ENCODE measurements at places on chromosomes 4 and X.

DNA sequence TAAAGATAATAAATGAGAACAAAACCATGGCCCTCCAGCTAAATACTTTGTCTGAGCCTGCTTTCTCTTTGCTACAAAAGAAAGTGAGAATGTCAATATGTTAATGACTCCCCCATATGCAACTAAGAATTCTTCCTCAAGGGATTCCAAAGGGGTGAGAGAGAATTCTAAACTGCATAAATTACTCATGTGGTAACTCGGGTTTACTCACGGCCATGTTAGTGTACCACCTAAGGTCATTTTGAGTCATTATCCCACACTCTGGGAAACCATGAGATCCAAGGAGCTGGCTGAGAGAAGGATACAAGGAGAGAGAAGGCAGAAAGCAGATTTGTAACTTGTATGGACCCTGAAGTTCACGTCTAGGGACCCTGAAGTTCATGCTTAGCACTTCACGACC lies 190.3 kb downstream of the DHX15 start:
- DNase-seq = no peak

GRCh38 chrX:86002076-86002896 lies 45.1 kb downstream of the CHM start:
- DNase-seq = no peak

DNA sequence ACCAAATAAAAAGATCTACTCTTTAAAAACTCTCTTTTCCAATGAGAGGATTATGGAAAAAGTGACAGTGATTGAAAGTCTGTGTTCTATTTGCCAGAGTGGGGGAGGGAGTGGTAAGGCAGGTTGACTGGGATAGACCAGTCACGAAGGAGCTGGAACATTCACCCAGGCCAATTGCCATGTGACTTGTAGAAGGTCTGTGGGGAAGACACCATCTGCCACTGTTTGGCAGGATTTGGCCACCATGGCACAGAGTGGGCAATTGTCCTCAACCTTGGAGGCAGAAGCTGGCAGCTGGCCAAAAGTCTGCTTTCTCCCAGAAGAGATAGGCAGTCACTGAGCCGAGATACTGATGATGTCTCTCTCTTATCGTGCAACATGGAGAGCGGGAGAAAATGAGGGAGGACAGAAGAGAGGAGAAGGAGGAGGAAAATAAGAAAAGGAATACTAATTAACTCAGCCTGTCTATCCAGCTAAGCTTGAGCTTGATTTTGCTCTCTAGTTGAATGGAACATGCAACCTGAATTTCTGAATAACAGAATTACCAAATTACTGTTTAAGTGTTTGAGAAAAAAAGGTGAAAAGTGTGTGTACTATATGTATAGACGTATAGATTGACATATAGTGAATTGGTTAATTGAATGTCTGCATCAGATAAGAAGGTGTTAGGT lies 267.1 kb downstream of the ARHGAP24 start:
- no peak for DNase-seq

- DNase-seq = no peak
Measured at GRCh38 chr4:138317175-138317748, 75.1 kb upstream of the SLC7A11 start.

- DNase-seq = no peak
Measured at GRCh38 chrX:2679534-2680485, 11.3 kb upstream of the CD99 start.

DNA sequence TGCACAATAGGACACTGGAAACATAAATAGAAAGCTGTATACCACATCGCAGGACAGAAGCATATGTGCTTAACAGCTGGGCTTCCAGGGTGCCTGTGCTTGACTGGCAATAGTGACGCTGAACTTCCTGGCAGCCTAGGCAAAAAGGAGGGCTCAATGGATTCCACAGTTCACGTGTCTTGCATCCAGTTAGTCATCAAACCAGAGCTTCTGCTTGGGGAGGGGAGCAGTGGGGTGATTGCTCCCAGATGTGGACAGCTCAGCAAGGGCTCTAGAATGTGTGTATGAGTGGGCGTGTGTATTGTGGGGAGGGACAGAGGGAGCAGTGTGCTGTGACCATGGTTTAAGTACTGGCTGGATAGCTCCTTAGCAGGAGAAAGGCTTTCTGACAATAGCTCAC lies 2.3 kb downstream of the PRRG3 start:
- DNase-seq = no peak

- DNase-seq = no peak
Measured at GRCh38 chrX:148658115-148658730, 157.8 kb downstream of the AFF2 start.

DNA sequence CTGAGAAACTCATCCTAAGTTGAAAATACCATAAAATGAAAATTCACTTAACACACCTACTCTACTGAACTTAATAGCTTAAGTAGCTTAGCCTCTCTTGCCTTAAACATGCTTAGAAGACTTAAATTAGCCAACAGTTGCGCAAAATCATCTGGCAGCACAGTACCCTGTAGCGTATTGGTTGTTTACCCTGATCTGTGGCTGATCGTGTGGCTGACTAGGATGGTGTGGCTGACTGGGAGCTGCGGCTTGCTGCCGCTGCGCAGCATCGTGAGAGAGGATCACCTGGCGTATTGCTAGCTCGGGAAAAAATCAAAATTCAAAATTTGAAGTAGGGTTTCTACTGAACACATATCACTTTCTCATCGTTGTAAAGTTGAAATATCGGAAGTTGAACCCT lies 6.3 kb downstream of the RUFY3 start:
- no peak for DNase-seq

GRCh38 chrX:40843643-40844042 lies 108.3 kb upstream of the MED14 start:
- DNase-seq = no peak

DNA sequence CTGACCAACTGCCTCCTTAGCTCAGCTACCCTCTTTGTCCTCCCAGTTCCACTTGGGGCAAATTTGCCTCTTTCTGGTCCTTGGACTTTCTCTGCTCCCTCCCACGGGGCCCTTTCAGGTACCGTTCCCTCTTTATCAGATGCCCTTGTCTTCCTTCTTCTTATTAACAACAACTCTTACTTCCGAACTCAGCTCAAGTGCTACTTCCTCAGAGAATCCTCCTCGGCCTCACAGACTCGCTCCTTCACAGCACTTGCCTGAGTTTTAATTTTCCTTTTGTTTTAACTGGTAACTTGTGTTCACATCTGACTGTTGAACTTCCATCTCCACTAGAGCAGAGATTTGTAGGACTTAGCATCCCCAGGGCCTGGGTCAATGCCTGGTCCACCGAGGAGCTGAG lies 85.7 kb downstream of the CLNK start:
- DNase-seq = no peak

GRCh38 chrX:22445880-22446279 lies 173.2 kb downstream of the CBLL2 start:
- DNase-seq = no peak

- no peak for DNase-seq
Measured at GRCh38 chrX:28550331-28550872, 36.8 kb upstream of the IL1RAPL1 start.

- DNase-seq = no peak
Measured at GRCh38 chr4:32417113-32417704, 1697.0 kb downstream of the PCDH7 start.

DNA sequence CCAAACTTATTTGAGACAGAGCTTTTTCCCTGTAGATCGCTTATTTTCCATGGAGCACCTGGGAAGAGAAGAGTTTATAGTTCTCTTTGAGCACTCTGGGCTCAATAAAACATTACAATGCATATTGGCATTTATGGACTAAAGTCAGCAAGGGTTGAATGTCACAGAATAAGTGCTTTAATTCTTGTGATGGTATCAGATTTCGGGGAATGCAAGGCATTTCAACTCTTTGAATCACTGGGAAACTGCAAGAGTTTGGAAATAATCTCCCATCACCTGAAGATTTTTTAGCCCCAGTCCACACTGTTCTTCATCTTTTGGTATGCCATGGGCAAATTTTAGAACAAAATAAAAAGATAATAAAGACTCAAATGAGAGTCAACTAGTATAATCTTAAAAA lies 111.5 kb upstream of the WDFY3 start:
- DNase-seq = no peak

DNA sequence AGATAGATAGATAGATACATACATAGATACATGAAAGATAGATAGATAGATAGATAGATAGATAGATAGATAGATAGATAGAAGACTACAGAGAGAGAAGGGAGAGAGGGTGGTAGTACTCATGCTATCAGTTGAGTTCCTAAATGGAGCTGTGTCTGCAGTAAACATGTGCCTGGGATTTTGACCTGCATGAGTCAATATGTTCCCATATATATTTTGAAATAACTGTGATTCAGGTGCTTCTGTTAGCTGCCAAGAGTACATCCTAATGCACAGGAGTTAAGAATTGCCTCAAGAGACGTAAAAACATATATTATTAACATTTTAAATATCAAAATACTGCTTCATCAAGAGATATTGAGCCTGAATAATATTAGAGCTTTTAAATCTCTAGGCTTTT lies 379.4 kb downstream of the GRXCR1 start:
- no peak for DNase-seq

Data from stimulated activated CD8-positive, alpha-beta memory T cell treated with anti-CD3 and anti-CD28 coated beads, Interleukin-4, amount 100 ng/mL, for 24 hours (primary cell).